ENCODE measurements at places on chromosomes 13 and 19. TPM values are rescaled to one million over a fixed set of nuclear protein-coding genes. Genes with fewer than 3 reads are reported as not detected.

The PRTN3 gene
- not detected for total RNA-seq

The MYO1F gene
- 289 TPM for total RNA-seq

The TYROBP gene
- not detected for total RNA-seq

The PKN1 gene
- total RNA-seq = 151 TPM

The CDC16 gene
- 56.8 TPM for total RNA-seq

The ZNF20 gene
- 2.4 TPM for total RNA-seq

The ANGPTL8 gene
- total RNA-seq = not detected

The SIGLEC7 gene
- total RNA-seq = not detected

The SERP2 gene
- not detected for total RNA-seq

The PCDH20 gene
- not detected for total RNA-seq

The TEX26 gene
- total RNA-seq = not detected

The NPHS1 gene
- total RNA-seq = not detected

The CACNG7 gene
- not detected for total RNA-seq

- peaks cover 2% of the 10 kb centered on the region for H3K27me3 ChIP-seq
- no peak overlapping the region for H3K27ac ChIP-seq
- no peaks in the 10 kb centered on the region for H3K36me3 ChIP-seq
- no peak overlapping the region for H3K4me3 ChIP-seq
- no peak for DNase-seq
- H3K4me1 ChIP-seq = no peaks in the 10 kb centered on the region
Observed at GRCh38 chr13:95463531-95463930, 89.0 kb upstream of the CLDN10 start.

- H3K27me3 ChIP-seq = no peaks in the 10 kb centered on the region
- peak; percentile 90 for DNase-seq
- H3K36me3 ChIP-seq = peaks cover 7% of the 10 kb centered on the region
- peak overlapping the region; percentile 85 for H3K4me3 ChIP-seq
- H3K27ac ChIP-seq = peak overlapping the region; percentile 93
Observed at GRCh38 chr19:55253842-55254624, 4.8 kb downstream of the PPP6R1 start.

GRCh38 chr13:45918597-45918996 is 67.0 kb upstream of the SIAH3 start:
- no peaks in the 10 kb centered on the region for H3K27me3 ChIP-seq
- no peak overlapping the region for H3K27ac ChIP-seq
- H3K4me3 ChIP-seq = no peak overlapping the region

DNA sequence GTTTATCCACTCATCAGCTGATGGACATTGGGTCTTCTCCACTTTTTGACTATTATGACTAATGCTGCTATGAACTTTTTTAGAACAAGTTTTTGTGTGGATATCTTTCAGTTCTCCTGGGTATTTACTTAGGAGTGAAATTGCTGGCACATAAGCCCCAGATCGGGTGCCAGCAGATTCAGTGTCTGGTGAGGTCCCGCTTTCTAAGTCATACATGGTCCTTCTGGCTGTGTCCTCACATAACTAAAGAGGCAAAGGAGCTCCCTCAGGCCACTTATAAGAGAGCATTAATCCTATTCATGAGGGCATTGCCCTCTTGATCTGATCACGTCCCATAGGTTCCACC is 600 bp upstream of the ZNF226 start:
- DNase-seq = no peak
- peaks cover 10% of the 10 kb centered on the region for H3K4me1 ChIP-seq
- no peaks in the 10 kb centered on the region for H3K27me3 ChIP-seq
- H3K4me3 ChIP-seq = peak overlapping the region; percentile 95
- peak overlapping the region; percentile 71 for H3K27ac ChIP-seq
- H3K36me3 ChIP-seq = peaks cover 28% of the 10 kb centered on the region

DNA sequence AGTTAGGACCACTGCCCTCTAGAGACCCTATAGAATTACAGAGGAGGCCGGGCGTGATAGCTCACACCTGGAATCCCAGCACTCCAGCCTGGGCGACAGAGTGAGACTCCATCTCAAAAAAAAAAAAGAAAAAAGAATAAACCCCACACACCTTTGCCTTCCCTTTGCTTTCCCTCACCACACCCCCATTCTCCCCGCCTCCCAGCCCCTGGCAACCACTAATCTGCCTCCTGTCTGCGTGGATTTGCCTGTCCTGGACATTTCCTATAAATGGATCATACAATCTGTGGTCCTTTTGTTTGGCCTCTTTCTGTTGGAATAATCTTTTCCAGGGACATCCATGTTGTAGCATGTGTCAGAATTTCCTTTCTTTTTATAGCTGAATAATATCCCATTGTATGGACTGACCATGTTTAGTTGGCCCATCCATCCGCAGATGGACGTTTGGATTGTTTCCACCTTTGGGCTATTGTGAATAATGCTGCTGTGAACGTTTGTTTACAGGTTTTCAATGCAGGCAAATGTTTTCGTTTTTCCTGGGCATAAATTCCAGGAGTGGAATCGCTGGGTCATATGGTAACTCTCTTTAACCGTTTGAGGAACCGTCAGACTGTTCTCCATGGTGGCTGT is 15.3 kb downstream of the NACC1 start:
- no peak overlapping the region for H3K4me3 ChIP-seq
- no peak overlapping the region for H3K27ac ChIP-seq
- H3K4me1 ChIP-seq = peaks cover 20% of the 10 kb centered on the region
- no peaks in the 10 kb centered on the region for H3K27me3 ChIP-seq
- peaks cover 19% of the 10 kb centered on the region for H3K36me3 ChIP-seq

GRCh38 chr19:50558039-50558438 is 10.2 kb downstream of the LRRC4B start:
- H3K36me3 ChIP-seq = no peaks in the 10 kb centered on the region
- no peak overlapping the region for H3K27ac ChIP-seq
- DNase-seq = no peak
- H3K4me3 ChIP-seq = no peak overlapping the region

DNA sequence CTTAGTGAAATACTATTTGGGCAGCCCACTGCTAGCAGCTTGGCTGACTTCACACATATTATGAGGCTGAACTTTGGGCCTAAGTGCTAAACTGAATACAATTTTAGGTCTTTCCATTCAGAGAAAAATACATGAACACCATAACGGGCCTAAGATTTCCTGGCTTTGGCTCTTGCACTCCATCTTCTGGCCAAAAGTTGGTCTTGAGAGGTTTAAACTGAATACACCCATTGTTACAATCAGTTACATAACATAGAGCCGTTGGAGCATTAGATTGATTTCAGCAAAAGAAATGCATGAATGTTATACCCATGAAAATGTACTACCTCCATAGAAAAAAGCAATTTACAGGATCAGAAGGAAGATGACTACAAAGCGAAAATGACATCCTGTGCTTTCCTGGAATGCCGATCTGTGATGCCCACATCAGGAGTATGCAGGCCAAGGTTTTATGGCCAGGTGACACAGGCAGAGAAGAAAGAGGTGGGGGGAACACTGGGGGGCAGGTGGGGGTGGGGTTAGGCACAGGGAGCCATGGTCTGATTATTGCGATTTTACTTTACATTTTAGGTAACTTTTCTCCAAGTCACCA is 11.1 kb upstream of the SHISA2 start:
- no peaks in the 10 kb centered on the region for H3K4me1 ChIP-seq
- DNase-seq = no peak
- H3K36me3 ChIP-seq = no peaks in the 10 kb centered on the region
- no peaks in the 10 kb centered on the region for H3K27me3 ChIP-seq
- no peak overlapping the region for H3K27ac ChIP-seq

DNA sequence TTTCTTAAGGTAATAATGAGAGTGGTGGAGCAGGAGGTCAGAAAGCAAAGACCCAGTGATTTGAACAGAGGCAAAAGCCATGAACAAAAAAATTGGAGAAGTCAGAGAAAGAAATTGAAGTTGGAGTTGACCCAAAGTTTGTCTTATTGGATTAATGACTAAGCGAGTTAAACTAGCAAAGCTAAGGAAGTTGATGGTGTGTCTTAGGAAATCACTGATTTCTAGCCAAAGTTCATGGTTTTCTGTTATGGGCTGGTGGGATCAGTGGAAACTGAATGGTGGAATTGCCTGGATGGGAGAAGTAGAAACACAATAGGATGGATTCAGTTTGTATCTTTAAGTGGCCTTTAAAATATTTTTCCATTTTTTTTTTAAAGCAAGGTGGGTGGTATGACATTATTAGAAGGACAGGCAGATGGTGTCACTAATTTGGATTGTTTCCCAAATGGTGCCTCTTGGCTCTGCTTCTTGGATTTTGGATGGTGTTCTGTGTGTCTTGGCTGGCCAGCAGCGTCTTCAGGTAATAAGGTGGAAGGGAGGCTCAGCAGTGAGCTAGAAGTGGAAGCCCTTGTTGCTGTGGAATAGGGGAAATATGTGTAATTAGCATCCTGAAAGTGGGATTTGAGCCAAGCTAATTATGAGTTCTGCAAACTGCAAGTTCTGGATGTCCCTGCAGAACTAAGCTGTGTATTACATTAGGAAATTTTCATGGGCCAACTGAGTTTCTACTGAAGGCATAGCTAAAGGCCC is 302.9 kb downstream of the LMO7 start:
- no peaks in the 10 kb centered on the region for H3K36me3 ChIP-seq
- no peak overlapping the region for H3K4me3 ChIP-seq

- peak overlapping the region; percentile 96 for H3K4me3 ChIP-seq
- peak; percentile 38 for DNase-seq
- peak overlapping the region; percentile 83 for H3K27ac ChIP-seq
- no peaks in the 10 kb centered on the region for H3K36me3 ChIP-seq
Observed at GRCh38 chr13:97223711-97224541, 1.8 kb downstream of the MBNL2 start.

GRCh38 chr19:16660763-16661479 is at the start of gene TMEM38A:
Gene TMEM38A, plus strand, starts transcription at chr19:16661139. Its CDS starts 79 bp downstream, at chr19:16661218.
- H3K4me3 ChIP-seq = peak within 1 kb of the TSS; percentile 80
- H3K27me3 ChIP-seq = no peaks in the 10 kb centered on the region
- peaks cover 28% of the 10 kb centered on the region for H3K36me3 ChIP-seq
- peak within 1 kb of the TSS; percentile 92 for H3K27ac ChIP-seq
- peak; percentile 27 for DNase-seq

DNA sequence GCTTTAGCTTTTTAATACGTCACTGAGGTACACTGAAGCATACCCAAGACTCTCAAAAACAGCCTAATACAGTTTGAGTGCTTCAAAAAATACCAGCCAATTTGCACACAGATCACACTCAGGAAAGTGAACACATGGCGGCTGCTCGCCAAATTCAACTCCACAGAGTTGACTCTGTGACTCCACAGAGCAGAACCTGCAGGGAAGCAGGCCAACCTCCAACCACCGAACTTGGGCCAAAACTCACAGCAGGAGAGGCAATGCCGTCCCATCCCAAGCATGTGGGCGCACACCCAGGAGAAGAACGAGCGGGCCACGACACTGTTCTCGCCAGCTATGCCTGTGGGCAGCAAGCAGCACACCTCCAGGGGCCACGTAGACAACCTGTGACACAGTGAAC is 21.1 kb downstream of the ELL start:
- H3K36me3 ChIP-seq = no peaks in the 10 kb centered on the region
- H3K4me1 ChIP-seq = peaks cover 52% of the 10 kb centered on the region
- no peak overlapping the region for H3K4me3 ChIP-seq
- no peaks in the 10 kb centered on the region for H3K27me3 ChIP-seq
- DNase-seq = no peak

DNA sequence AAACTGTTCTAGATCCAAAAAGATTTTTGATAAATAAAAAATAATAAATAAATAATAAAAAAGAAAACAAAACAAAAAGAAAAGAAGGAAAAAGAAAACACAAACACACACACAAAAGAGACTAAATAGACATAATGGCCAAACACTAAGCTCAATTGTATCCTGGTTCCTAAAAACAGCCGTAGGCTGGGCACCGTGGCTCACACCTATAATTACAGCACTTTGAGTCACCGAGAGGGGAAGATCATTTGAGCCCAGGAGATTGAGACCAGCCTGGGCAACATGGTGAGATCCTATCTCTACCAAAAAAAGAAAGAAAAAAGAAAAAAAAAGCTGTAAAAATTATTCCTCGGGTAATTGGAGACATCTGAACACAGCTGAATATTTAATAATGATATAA is 8.9 kb downstream of the ETHE1 start:
- H3K4me3 ChIP-seq = no peak overlapping the region
- no peaks in the 10 kb centered on the region for H3K27me3 ChIP-seq
- peaks cover 7% of the 10 kb centered on the region for H3K4me1 ChIP-seq
- no peaks in the 10 kb centered on the region for H3K36me3 ChIP-seq
- H3K27ac ChIP-seq = no peak overlapping the region
- DNase-seq = no peak

DNA sequence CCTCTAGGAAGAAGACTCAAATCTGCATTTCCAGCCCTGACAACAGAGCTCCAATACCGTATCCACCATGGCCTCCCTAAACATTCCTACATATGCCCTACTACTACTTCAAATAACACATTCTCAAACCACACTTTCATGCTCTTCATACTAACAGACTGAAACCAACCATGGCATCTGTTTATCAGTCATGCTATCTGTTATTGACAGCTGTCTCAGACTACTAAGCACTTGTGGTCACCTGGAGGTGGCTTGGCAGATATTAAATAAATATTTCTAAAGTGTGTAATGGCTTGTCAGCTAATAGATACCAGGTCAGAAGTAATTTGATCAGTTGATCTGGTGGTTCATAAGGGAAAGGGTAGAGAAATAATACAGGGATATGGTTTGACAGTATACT is 489.1 kb downstream of the DIAPH3 start:
- DNase-seq = no peak
- no peak overlapping the region for H3K4me3 ChIP-seq
- H3K27me3 ChIP-seq = no peaks in the 10 kb centered on the region
- H3K27ac ChIP-seq = no peak overlapping the region
- no peaks in the 10 kb centered on the region for H3K36me3 ChIP-seq

GRCh38 chr13:25871389-25872125 is 180.3 kb downstream of the SHISA2 start:
- H3K27me3 ChIP-seq = no peaks in the 10 kb centered on the region
- H3K27ac ChIP-seq = no peak overlapping the region
- no peak for DNase-seq
- no peaks in the 10 kb centered on the region for H3K36me3 ChIP-seq
- peaks cover 15% of the 10 kb centered on the region for H3K4me1 ChIP-seq

- no peak for DNase-seq
- H3K27ac ChIP-seq = no peak overlapping the region
- H3K4me3 ChIP-seq = no peak overlapping the region
- no peaks in the 10 kb centered on the region for H3K4me1 ChIP-seq
- peaks cover 17% of the 10 kb centered on the region for H3K27me3 ChIP-seq
Observed at GRCh38 chr19:53957448-53958167, 5.1 kb upstream of the CACNG8 start.

- no peak for DNase-seq
- H3K36me3 ChIP-seq = no peaks in the 10 kb centered on the region
- no peaks in the 10 kb centered on the region for H3K27me3 ChIP-seq
- H3K4me1 ChIP-seq = no peaks in the 10 kb centered on the region
- H3K4me3 ChIP-seq = no peak overlapping the region
Observed at GRCh38 chr13:102235689-102236088, 166.2 kb downstream of the FGF14 start.

All from CD4-positive, CD25-positive, alpha-beta regulatory T cell (primary cell).